ENCODE measurements at places on chromosomes 5 and 9.

- DNase-seq = no peak
Observed at GRCh38 chr9:131695836-131696460, 43.9 kb downstream of the RAPGEF1 start.

DNA sequence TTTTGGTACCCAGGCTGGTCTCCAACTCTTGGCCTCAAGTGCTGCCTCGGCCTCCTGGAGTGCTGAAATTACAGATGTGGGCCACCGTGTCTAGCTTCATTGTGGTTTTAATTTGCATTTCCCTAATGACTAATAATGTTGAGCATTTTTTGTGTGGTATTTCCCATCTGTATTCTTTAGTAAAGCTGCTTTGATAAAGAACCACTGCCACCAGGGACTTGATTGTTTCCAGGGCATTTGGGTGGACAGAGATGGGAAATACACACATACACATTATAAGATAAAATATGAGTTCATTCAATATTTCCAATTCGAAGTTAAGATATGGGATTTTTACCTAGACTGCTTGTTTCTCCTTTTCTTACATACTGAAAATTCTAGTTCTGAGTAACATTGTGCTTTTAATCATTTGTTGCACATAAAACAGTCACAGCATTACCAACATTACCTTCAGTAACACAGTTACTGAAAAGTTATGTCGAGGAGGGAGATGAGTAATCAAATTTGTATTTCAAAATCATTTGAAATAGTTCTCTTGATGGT lies 28.9 kb downstream of the HABP4 start:
- DNase-seq = no peak

- DNase-seq = no peak
Observed at GRCh38 chr9:83304686-83305085, 233.5 kb downstream of the FRMD3 start.

DNA sequence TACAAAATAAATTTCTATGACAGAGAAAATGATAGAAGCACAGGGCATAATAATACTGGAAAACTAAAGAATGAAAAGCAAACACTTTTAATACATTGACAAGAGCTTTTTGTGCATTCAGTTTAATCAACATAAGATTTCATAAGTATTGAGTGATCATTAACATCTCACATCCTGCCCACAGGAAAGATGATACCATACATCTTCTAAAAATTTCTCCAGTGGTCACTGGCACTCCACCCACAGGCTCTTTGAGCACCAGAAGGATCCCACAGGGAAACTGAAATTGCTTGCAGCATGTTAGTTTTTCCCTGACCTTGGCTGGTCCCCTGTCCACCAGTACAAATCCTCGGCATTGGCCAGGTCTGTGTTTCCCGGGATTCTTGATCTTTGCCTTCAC lies 186.0 kb downstream of the CEMIP2 start:
- no peak for DNase-seq

- no peak for DNase-seq
Observed at GRCh38 chr5:5145651-5146529, 5.8 kb downstream of the ADAMTS16 start.

DNA sequence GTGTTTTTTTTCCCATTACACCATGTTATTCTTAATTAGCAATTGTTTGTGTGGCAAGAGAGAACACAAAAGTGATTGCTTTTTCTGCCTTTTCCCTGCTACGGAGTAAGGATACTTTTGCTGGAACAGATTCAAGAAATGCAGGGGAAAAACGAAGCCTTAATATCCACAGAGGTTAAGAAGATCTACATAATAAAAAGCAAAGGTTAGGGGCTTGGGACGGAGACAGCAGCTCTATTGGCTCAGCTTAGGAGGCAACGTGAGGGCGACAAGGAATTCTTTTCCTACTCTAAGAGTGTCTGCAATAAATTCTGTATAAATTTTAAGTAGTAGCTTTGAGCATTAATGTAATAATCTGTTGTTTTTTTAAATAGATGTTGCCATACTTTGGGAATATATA lies 693.3 kb downstream of the DTWD2 start:
- DNase-seq = no peak

- DNase-seq = no peak
Observed at GRCh38 chr5:122951658-122952057, 84.9 kb downstream of the PPIC start.

DNA sequence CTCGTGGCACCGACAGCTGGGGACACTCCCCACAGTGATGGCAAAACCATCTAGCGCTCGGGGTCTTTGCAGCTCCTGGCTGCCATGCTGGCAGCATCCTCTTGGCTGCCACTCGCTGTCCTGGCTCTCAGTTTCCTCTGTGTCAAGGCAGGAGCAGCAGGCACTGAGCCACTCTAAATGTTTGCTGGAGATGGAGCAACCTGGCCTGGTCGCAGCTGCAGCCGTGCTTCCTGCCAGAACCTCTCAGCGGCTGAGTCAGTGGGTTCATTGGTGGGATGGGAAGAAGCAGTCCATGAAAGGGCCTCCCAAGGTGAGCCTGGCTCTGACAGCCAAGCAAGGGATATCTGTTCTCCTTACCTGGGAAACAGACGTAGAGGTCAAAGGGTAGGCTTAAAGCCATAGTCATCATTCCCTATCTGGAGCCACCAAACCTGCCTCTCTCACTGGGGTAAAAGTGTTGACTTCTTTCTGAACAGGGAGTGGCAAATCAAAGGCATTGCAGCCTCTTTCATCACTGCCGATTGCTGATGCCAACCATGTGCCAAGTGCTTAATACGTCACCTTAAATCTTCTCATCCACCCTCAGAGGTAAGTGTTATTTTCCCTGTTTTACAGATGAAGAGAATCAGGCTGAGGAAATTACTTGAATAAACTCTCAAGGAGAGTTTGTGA lies 304.8 kb upstream of the ZNF462 start:
- DNase-seq = no peak

DNA sequence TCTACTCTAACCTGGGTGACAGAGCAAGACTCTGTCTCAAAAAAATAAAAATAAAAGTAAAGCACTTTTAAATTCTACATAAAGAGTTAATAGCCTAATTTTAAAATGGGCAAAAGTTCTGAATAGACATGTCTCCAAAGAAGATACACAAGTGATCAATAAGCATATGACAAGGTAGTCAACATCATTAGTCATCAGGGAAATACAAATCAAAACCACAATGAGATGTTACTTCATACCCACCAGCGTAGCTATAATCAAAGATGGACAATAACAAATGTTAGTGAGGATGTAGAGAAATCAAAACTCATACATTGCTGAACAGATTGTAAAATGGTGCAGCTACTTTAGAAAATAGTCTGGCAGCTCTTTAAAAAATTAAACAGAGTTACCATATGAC lies 64.1 kb downstream of the IQGAP2 start:
- DNase-seq = no peak

- DNase-seq = no peak
Observed at GRCh38 chr5:67896311-67896929, 319.1 kb upstream of the PIK3R1 start.

GRCh38 chr9:137026384-137026783 lies 1.7 kb downstream of the ABCA2 start:
- no peak for DNase-seq

DNA sequence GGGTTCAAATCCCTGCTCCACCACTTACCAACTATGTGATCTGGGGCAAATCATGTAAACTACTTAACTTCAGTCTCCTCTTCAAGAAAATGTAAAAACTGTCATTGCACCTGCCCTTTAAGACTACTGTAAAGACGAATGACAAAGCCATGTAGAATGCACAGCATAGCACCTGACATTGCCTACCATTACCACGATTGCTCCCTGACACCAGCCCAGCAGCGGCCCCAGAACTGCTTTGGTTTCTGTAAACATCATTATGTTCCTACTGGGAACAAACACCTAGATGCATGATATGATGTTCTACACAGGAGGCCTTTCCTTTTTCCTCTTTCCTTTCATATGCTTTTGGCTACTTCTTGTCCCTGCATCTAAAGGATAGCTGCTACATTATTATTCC lies 23.1 kb upstream of the PLPP6 start:
- DNase-seq = no peak

DNA sequence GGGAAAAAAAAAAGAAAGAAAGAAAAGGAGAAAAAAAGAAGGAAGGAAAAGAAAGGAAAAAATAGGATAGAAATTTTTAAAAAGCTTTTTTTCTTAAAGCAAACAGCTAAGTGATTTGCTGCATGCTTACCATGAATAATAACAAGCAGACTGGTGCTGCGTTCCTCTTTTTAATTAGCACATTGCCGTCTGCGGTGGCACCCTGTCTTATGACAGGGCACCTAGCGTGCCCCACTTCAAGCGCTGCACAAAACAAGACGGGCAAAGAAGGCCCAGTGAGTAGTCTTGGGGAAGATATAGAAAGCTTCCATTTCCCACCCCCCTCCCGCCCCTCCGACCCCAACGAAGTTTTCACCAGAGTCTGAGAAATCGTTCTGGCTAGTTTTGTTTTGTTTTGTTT lies 513.9 kb downstream of the ZNF608 start:
- no peak for DNase-seq

- DNase-seq = no peak
Observed at GRCh38 chr5:181084621-181085195, 44.6 kb downstream of the BTNL9 start.

GRCh38 chr5:14190194-14191164 lies 47.3 kb downstream of the TRIO start:
- no peak for DNase-seq

DNA sequence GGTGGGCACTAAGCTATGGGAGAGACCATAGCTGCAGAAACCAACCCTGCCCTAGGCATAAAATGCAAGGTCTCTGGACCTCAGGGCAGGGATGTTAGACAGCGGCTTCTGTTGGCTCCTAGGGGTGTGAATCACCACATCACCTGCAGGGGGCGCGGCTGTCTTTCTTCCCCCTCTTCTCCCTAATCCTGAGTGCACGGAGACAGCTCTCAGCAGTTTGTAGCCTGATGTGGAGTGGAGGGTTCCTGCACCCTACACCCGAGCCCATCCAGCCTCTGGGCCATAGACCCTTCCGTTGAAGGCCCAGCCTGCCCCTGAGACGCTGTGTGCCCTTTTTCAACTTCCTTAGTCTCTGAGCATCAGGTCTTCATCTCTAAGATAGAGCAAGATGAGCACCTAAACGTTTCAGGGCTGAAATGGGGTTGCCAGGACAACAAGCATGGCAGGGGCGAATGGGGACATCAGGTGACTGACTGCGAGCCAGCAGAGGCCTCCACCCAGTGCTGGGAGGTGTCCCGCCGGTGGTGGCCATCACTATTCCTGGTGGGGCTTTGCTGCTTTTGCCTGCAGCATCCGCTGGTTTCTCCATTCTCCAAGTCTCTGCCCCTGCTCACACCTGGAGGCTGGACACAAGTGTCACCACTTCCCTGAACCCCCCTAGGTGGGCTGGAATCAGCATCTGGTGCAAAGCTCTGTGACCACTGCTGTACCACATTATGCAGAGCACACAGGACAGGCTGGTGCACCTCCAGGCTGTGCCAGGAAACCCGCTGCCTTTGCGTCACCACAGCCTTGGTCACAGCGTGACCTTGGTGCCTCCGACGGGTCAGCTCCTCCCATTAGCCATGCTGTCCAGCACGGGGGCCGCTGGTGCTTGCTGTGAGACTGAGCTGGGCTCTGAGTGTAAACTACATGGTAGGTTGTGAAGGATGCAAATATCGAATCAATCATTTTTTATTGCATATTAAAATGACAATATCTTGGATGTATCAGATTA lies 2.5 kb upstream of the SEC16A start:
- peak; percentile 89 for DNase-seq

- DNase-seq = peak; percentile 74
Observed at GRCh38 chr9:113587471-113588031, 124.0 kb downstream of the RGS3 start.

GRCh38 chr5:141874262-141874964 lies 3.8 kb downstream of the PCDH1 start:
- no peak for DNase-seq

DNA sequence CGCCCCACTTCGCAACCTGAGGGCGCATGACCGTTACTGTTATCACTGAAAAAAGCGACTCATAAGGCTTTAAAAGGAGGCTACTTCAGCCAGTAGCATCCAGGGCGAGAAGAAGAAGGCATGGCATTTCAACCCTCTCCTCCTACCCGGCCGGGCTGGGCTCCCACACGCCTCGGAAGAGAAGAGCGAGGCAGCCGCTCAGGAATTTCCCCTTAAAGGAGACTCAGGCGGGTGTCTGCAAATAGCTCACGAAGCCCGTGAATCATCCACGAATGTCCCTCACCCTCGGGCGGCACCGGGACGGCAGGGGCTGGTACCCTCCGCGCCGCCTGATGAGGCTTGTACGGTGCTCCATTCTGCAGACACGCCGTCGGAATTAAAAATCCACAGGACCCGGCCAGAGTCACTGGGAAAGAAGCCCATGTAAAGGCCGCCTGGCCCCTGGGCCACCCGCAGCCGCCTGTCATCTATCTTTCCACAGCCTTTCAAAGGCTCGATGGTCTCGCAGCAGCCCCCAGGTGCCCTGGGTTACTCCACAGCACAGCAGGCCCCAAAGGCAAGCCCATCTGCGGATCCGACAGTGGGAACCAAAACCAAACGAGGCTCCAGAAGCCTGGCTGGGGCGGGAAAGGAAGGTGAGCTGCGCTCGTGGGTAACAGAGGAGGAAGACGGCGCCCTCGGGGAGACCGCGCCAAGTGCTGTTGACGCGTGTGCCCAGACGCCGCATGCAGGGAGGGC lies 11.8 kb downstream of the SLC12A7 start:
- DNase-seq = no peak

- DNase-seq = no peak
Observed at GRCh38 chr5:29894668-29895067, 1298.8 kb upstream of the CDH6 start.

- DNase-seq = no peak
Observed at GRCh38 chr5:87605663-87606062, 192.9 kb upstream of the CCNH start.

DNA sequence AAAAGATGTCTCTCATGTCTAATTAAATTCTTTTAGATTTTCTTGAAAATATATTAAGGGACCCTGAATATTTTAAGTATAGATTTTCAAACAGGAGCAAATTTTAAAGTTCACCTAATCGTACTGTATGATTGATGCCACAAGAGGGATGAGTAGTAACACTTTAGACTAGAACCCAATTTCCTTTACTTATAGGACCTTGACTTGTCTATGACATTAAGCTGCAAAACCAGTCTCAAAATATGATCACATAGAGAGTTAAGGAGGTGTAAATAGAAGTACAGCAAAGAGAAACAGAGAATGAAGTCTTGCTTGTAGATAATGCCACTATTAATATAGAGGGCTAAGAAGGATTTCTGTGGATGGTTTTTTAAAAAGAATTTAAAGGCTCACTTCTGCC lies 312.9 kb upstream of the PRR16 start:
- DNase-seq = no peak

GRCh38 chr5:139658501-139658927 lies 10.4 kb downstream of the CXXC5 start:
- DNase-seq = no peak
